ENCODE measurements at places on chromosomes 4 and X.

DNA sequence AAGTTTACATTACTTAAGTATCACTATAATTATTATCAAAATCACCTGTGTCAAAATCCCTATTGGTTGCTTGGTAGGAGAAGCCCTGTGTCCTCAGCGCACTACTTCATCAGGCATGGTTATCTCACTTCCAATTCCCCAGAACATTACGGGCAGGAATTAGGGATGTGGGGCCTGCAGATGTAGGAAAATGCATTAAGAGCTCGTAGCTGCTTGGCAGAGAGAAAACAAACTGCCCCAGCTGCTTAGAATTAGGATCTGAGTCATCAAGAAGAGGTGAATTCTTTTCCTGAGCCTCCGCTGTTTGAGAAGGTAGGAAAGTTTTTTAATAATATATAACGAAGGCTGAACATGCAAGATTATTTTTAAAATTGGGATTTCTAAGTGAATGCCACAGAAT is 31.1 kb upstream of the CLNK start:
- no peak for DNase-seq

- DNase-seq, result no peak
Measured at GRCh38 chrX:14015941-14016340, 13.8 kb downstream of the GEMIN8 start.

GRCh38 chr4:140130677-140131076 is 23.3 kb downstream of the MAML3 start:
- DNase-seq, result no peak

GRCh38 chrX:40094041-40094899 is 3.5 kb downstream of the BCOR start:
- DNase-seq, result peak; percentile 34

Data from substantia nigra (tissue), 51 donors.